Uterine smooth muscle cell (primary cell): ENCODE measurements at places on chromosomes 1 and 21. TPM values are rescaled to one million over a fixed set of nuclear protein-coding genes. Genes with fewer than 3 reads are reported as not detected.

Gene SLC6A17
- 1.7 and 2.4 TPM in 2 replicates for total RNA-seq

Gene HSD17B7
- 49.6 and 49.9 TPM in 2 replicates for total RNA-seq

Gene GJA9
- total RNA-seq = 0.11 and 0.12 TPM in 2 replicates

Gene S100A10
- total RNA-seq = 60.1 and 106 TPM in 2 replicates

Gene IGSF3
- total RNA-seq = 0.37 and 0.66 TPM in 2 replicates

Gene NES
- 32.2 and 68.6 TPM in 2 replicates for total RNA-seq

Gene CELA2A
- not detected in 2 replicates for total RNA-seq

Gene NBPF10
- total RNA-seq = 3.4 and 5.4 TPM in 2 replicates

Gene DDX59
- total RNA-seq = 22.1 and 23.5 TPM in 2 replicates

Gene EDEM3
- total RNA-seq = 67.6 and 95.2 TPM in 2 replicates

Gene RNU1-1
- total RNA-seq = under 0.01 and 2,224 TPM in 2 replicates

Gene TPTE
- total RNA-seq = not detected in 2 replicates

Gene ADCY10
- total RNA-seq = under 0.01 TPM in 2 replicates

Gene KCNA3
- total RNA-seq = 1.5 and 1.6 TPM in 2 replicates

Gene PCBP3
- total RNA-seq = 2.8 and 4.2 TPM in 2 replicates

Gene BGLAP
- 0.11 TPM in 1 of 2 replicates, not detected in the other for total RNA-seq

Gene PGLYRP3
- total RNA-seq = not detected in 2 replicates

Gene DDX20
- 12.0 and 19.0 TPM in 2 replicates for total RNA-seq

Gene PRR9
- total RNA-seq = 0.12 and 1.2 TPM in 2 replicates
